LoVo (cell line): ENCODE measurements at places on chromosomes 6 and 20.

DNA sequence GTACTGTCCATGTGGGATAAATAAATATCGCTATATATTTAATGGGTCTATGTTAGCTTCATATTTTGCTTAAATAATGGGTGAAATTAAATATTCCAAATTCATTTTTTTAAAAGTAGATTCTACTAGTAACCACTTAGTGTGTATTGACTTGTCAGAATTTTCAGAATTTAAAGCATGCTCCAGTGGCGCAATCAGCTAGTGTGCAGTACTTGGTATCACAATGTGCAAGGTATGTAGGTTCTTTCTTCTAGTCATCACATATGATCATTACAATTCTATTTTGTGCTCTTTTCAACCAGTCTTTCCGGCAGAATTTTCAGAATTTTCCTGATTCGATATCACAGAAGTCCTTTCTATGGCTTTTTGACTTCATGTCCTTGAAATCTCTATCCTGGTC lies 32.6 kb downstream of the PDE7B start:
- no peak for DNase-seq

- no peak for DNase-seq
Measured at GRCh38 chr20:23241416-23241815, 109.2 kb upstream of the NXT1 start.

GRCh38 chr6:148471624-148472159 lies 129.1 kb downstream of the SASH1 start:
- DNase-seq, result no peak

DNA sequence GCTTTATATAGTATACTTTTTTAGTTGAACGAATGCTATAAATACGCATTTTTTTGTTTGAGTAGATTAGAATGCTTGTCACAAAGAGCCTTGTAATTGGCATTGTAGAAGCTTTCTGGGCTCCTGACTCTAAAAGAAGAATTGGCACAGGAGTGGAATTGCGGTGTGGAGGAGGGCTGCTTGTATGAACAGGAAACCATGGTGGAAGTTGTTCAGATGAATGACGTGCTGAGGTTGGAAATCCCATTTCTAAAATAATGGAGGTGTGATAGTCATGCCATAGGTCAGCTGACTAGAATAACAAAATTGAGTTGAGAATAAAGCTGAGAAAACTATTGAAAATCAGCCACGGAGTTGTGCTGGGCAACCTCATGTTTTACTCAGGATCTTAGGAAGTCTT lies 174.9 kb downstream of the QKI start:
- DNase-seq, result no peak

DNA sequence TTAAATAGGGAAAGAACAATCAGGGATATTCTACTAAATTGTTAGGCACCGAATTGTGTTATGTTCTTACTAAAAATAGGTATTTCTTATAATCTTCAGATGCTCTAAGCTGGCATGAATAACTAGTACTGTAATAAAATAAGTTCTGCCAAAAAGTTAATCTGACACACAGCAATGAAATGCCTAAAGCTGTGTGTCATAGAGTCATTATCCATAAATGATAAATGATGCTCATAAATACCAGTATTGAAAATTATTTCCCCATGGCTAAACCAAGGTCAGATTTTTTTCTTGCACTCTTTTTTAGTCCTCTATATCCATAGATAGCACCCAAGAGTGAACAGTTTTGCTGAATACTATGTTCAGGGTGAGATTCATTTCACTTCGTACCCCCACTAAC lies 11.7 kb upstream of the PRIM2 start:
- DNase-seq, result no peak

GRCh38 chr6:126657561-126658175 lies 317.8 kb downstream of the CENPW start:
- no peak for DNase-seq

GRCh38 chr6:53492860-53493634 lies 51.9 kb downstream of the GCLC start:
- peak; percentile 79 for DNase-seq

DNA sequence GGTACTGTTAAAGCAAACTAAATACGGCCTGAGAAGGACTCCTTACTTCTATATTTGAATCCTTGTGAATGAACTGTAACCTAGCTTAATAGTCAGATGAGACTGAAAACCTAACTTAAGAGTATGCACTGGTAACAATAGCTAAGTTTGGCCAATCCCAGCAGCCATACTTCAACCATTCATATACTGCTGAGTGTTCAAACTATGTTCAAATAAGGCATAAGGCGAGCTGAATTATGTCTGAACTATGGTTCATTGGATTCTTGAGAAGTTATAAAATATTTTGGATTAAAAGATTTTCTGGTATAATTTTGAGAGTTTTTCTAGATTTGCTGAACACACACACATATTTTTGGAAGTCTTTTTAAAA lies 2.2 kb downstream of the SMPDL3A start:
- DNase-seq, result no peak

GRCh38 chr6:121491576-121491975 lies 56.1 kb downstream of the GJA1 start:
- no peak for DNase-seq

DNA sequence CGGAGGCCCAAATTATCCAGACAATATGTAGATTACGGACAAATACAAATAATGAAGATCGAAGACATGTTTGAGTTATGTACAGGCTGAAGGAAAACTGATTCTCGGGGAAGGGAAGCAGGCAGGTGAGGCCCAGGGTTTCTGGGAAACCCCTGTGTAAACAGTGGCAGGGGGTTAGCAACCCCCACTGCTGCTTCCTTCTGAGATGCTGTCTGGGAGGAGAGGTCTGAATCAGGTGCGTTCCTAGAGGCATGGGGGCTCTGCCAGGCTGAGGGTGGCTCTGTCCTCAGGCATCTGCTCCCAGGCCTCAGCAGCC lies 7.2 kb upstream of the MDGA1 start:
- DNase-seq, result no peak

DNA sequence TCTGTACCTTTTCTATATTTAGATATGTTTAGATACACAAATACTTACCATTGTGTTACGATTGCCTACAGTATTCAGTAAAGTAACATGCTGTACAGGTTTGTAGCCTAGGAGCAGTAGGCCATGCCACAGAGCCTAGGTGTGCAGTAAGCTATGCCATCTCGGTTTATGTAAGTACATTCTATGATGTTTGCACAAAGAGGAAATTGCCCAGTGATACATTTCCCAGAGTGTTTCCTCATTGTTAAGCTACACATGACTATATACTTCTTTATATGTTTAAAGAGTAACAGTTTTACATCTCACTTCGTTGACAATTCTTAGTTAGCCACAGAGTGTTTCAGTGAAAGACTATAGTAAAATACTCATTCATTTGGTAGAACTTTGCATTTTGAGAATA lies 51.5 kb downstream of the SLC35F1 start:
- DNase-seq, result no peak

DNA sequence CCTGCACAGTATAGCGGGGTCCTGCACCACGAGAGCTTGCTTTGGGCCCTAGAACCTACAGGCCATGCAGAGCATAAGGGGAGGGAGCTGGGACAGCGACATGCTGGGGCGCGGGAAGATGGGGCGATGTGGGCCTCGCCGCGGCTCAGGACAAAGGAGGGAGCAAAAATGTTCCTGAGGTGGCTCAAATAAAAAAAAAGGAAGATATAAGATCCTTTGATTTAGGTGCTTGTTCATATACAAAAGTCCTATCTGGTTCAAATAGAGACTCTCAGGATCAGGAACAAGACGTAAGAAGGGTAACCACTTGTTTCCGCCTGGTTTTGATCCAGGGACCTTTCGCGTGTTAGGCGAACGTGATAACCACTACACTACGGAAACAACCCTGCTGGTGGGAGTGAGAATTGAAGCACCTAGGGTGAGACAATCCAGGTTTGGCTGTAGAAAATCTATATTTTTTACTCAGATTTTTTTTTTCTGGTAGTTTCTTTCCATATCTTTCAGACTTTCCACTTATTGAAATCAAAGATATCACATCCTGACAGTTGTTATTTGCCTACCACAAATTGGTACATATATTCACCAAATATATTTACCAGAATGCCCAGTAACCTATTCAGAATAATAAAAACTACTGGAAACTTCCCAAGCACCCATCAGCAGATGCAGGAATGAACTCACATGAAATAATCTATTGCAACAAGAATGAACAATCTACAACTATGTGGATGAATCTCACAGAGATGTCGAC lies 177.9 kb upstream of the ZNF184 start:
- peak; percentile 58 for DNase-seq
